ENCODE measurements at places on chromosomes 7 and 10.

- no peak for DNase-seq
Observed at GRCh38 chr10:117226813-117227451, 14.0 kb upstream of the SLC18A2 start.

DNA sequence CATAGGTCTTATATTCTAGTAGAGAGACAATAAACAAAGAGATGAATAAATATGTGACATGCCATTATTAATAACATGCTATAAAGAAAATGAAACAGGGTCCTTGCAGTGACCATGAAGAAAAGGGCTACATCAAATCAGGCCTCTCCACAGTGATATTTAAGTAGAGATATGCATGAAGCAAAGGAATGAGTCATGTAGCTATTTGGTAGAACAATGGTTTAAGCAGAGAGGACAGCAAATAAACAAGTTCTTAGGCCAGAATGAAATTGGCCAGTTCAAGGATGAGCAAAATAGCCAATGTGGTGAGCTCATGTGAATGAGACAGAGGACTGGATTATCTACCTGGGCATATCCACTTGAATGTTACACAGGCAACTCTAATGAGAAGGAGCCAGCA, 172.2 kb upstream of the FERD3L start:
- no peak for DNase-seq

DNA sequence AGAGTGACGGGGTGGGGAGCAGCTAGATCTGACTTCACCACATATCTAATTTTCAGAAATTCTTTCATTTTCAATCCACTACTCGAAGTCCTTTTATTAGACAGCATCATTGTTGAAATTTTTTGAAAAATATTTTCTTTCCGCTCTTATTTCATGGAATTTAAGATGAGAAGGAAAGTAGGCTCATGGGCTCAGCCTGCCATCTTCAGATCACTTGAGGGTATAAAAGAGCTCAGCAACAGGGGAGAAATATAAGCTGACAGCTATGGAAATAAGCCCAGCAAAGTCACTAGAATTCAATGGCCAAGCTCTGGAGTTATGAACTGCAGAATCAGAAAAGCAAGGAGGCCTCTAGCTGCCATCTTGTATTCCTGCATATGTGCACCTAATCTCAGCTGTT, 389.1 kb downstream of the XPNPEP1 start:
- DNase-seq = no peak

GRCh38 chr10:88995156-88995876, 4.7 kb downstream of the FAS start:
- no peak for DNase-seq

DNA sequence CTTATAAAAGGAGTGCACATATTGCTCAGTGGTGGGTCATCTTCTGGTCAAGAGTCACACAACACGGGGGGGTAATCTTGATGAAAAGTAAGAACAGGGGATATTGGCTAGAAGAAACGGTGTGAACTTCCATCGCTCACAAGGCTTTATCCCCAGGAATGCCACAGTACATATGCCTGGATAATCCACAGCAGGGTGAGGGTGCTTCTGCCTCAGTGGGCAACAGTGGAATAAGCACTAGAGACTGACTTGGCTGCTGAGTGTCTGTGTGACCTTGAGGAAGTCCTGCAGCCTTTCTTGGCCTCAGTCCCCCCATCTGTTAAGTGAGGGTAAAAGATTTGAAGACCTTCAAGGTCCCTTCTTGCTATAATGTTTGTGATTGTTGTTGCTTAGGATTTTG, 44.9 kb upstream of the SHH start:
- no peak for DNase-seq

DNA sequence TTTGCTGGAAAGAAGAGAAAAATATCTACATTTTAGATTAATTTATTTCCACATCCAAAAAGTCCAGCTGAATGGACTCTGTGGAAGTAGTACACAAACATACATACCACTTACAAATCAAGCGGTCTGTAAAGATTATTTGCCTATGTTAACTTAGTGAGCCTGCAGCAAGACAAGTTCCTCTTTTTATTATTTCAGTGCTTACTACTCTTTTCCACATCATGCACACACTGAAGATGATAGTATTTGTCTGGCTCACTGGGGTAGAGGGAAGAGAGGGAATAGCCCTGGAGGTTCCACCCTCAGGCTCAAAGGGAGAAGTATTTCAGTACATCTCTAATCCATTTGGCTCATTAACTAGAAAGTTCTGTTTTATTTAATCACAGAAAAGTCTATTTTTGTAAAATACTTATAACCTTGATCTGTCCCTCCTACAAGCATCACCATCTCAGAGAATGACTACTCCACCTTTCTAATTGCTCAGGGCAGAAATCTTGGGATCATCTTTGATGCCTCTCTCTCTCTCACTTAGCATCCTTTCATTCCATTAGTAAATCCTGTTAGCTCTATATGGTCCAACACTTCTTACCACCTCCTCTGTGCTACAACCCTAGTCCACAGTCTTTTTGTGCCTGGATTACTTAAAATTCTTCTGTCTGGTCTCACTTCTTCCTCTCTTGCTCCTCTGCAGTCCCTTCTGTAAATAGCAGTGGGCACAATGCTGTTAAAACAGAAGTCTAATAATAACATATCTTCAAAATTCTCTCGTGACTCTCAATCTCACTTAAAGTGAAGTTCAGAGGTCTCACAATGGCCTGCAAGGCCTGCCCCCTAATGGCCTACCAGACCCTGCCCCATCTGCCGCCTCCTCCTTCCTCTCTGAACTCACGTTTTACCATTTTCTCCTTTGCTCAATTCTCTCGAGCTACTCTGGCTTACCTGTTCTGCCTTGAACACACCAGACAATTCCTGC, 64.3 kb upstream of the CCDC6 start:
- DNase-seq = no peak

- no peak for DNase-seq
Observed at GRCh38 chr7:88361357-88361756, 54.7 kb upstream of the STEAP4 start.

DNA sequence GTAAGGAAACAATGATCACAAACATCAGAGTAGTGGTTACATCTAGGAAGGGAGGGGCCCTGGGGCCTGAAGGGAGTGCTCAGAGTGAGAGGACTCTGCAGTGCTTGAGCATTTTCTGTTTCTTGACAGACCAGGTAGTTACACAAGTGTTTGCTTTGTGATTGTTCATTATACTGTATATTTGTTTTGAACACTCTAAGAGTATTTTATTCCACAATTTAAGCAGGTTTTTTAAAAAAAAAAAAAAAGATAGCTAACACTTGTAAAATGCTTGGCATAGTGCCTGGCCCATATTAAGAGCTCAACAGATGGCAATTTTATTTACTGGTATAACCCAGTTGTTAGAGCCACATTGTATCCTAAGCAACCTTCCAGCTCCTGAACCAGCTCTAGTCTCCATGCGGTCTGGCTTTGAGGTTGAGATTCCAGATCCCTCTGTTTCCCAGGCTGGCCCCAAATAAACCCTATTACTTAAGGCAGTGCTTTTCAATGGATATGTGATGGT, 20.1 kb upstream of the ATXN7L1 start:
- peak; percentile 58 for DNase-seq

DNA sequence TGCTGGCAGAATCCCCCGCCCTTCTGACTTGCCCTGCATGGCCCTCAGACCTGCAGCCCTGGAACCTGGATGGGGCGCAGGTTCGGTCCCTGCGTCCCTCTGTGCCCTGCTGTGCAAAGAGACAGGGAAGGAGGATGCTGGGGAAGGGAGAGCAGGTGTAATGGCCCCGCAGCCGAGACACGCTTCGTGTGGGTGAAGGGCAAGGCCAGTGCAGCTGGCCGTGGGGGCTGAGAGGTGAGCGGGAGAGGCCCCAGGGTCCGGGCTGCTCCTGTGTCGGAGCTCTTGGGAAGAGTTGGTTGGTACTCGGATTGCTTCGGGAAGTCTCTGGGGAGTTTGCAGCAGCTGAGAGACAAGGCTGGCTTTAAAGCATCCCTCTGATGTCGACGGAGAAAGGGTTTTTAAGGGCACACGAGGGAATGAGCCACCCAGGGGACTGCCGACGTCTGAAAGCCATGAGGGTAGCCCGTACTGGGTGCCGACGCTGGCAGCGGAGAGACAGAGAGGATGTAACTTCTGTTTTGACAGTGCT, 6.5 kb downstream of the ELFN1 start:
- no peak for DNase-seq

GRCh38 chr10:5609952-5610616, 56.3 kb downstream of the ASB13 start:
- no peak for DNase-seq

DNA sequence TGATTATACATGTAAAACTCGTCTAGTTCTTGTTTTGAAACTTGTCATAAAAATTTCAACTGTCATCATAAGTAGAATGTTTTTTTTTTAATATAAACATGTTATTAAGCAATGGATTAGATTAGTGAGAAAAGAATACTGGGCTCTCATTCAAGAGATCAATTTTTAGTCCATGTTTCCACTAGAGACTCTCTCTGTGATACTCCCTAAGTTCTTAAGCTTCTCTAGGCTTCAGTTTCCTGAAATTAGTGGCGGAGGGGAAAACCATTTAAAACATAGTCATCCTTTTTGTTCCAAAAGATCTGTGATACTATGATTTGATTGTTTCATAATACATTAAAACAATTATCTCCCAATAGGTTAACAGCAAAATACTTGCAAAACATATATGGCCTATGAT, 142.2 kb downstream of the AGMO start:
- no peak for DNase-seq

DNA sequence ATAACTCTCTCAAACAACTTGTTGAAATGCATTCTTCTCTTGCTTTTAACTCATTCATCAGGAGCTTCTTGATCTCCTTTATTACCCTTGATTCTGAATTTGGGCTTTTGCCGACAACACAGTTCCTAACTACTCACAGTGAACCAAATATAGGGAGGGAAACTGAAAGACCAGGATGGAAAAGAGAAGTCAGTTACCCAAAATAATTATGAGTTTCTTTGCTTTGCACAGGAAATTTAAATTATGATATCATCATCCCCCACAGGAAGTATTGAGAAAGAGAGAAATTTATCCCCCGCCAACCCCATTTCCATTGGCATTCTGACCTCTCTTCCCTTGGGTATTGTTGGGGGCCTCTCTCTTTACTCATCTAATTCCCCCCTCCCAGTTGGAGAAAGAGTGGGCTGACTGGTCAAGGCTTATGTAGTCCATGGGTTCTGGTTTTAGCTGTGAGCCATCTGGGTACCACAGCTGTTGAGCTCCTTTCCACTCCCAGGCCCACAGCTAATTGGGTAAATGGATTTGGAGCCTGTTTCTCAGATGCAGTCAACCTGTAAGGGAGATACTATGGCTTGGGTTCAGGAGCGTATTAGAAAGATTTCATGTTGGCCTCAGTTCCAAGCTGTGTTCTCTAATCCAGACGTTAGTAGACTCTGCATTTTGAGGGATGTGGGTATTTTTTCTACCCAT, 109.0 kb downstream of the FZD1 start:
- no peak for DNase-seq

DNA sequence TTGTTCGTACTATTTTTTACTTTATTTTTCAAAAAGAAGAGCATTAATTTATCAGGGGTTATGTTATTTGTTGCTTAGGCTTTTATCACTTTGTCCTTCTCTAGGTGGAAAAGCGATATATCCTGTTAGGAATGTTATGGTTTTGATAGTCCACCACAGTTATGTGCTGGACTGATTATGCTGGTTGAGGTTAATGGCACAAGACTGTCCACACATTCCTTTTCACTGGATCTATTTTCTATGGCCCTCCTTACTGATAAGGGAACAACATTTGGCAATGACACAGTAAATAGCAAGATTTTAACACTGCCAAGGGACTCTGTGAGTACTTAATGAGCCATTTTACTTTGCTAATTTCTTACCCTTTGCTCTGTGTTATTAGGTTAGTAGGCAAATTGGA, 1212.3 kb downstream of the NXPH1 start:
- no peak for DNase-seq

DNA sequence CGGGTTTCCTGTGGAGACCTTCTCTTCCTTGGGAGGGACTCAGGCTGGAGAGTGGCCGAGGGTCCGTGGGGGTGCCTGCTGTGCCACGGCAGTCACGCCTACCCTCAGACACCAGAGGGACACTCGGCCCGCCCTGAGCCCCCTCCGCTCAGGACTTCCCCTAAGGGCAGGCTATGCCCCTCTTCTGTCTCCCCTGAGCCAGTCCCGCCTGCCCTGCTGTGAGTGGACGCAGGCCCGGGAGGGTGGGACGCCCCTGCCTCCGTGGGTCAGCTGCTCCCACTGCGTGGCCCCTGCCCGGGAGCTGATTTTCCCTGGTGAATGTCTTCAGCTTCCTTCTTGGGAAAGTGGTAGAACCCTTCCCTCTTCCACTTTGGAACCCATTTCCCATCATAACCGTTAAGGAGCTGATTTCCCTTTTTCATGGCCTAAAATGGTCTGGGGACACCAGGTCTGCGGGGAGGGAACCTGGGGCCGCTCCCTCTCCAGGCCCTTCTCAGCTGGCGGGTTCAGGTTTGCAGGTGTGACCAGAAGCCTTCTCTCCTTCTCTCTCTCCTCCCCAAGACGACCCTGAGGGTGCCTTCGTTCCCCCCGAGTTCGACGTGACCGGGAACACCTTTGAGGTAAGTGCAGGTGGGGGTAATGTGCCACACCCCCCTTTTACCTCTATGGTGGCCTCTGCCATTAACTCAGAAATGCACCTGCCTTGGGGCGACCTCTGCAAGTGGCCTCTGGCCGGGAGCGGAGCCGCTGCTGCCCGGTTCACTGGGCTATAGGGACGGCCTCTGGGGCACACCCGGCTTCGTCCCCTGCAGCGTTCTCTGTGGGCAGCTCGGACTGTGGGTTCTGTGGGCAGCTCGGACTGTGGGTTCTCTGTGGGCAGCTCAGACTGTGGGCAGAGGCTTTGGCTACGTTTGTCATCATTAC, 7.9 kb downstream of the KNDC1 start:
- no peak for DNase-seq

GRCh38 chr10:70162151-70162891, 8.0 kb downstream of the SAR1A start:
- DNase-seq = no peak

DNA sequence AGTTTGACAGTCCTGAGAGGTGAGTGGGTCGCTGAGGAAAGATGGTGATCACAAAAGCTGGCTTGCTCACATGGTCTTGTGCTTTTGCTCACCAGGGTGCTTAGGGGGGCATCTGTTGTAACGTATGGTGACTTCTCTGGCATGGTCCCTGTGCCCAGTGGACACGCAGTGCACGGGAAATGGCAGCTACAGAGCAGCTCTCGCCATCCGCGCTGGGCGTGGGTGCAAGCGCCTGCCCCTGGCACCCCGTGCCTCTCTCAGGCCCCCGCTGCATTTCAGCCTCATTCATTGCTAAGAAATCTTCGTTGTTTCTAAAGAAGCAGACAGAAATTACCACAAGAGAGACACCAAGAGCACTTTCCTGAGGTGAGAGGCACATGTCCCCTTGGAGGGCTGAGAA, 101.2 kb downstream of the FANK1 start:
- DNase-seq = no peak

DNA sequence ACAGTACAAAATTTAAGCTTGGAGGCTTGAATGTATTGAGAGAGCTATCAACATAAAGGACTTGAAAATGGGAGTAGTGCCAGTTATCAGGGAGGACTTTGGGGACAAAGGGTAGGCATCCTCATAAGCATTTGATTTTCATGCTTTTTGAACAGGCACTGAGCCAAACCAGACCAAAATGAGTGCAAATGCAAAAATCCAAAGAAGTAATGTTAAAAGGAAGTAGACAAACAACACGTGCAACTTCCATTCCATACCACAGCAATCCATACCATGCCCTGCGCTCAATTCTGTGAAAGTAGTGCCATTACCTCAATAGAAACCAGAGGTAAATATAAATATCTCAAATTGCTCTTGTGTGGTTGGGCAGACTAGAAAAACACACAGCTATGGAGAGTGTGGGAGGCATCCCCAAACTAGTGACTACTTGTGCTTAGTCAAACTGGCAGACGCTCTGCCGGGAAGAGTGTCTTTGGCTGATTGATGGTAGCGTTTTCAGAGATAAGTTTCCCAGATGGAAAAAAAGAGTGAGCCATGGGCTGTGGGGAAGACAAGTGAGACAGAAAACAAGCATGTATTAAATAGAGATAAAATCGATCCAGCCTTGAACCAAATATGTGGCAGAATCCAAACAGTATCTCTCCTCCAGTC, 161.5 kb downstream of the CREB5 start:
- DNase-seq = peak; percentile 58
